ENCODE measurements at places on chromosomes 7 and 10. TPM values are rescaled to one million over a fixed set of nuclear protein-coding genes. Genes with fewer than 3 reads are reported as not detected.

- no peak for DNase-seq
Measured at GRCh38 chr7:159108941-159109652, 35.6 kb downstream of the VIPR2 start.

The SH2D4B gene
- total RNA-seq, result 0.07 TPM

DNA sequence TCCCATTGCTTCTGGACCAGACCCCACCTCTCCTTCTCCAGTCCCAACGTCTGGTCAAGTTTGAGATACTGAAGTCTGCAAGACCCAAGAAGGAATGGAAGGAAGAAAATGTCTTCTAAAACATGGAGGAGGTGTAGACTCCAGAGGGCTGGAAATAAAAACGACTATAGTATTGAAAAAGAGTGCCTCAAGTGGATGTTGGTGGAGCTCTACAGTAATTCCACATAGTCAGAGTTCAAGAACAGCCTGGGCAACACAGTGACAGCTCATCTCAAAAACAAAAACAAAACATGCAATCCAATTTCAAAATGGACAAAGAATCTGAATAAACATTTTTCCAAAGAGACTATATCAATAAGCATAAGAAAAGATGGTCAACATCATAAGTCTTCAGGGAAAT is 2.3 kb upstream of the PCGF6 start:
- DNase-seq, result no peak

DNA sequence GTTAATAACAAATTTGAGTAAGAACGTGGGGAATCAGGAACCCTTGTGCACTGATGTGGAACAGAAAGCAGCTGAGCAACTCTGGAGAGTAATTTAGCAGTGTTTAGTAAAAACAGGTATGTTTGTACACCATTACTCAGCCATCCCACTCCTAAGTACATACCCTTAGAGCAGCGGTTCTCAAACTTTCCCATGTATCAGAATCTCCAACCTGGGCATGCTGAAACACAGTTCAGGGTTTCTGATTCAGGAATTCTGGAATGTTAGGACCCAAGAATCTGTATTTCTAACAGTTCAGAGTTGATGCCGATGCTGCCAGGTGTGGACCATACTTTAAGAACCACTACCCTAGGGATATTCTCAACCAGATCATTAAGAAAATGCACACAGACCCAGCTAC is 5.1 kb downstream of the SGMS1 start:
- DNase-seq, result no peak

DNA sequence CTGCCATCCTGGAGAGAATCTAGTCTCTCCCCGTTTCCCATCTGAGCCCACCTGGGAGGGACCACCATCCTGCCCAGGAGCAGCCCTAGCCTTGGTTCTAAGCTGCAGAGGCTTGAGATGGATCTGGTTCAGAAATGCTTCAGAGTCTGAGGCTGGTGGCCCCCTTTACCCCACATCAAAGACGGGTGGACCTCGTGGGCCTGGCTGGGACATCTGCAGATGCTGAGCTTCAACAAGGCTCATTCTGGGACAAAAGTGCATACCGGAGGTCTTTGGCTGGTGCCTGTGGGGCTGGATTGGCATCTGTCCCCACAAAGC is 4.9 kb upstream of the IRF5 start:
- DNase-seq, result no peak

GRCh38 chr7:151009327-151010036 is 14.8 kb downstream of the ATG9B start:
- no peak for DNase-seq

The CAMK1D gene
- 2.6 TPM for total RNA-seq

The LIPA gene
- 92.1 TPM for total RNA-seq

The KCNMA1 gene
- total RNA-seq, result 50.7 TPM

DNA sequence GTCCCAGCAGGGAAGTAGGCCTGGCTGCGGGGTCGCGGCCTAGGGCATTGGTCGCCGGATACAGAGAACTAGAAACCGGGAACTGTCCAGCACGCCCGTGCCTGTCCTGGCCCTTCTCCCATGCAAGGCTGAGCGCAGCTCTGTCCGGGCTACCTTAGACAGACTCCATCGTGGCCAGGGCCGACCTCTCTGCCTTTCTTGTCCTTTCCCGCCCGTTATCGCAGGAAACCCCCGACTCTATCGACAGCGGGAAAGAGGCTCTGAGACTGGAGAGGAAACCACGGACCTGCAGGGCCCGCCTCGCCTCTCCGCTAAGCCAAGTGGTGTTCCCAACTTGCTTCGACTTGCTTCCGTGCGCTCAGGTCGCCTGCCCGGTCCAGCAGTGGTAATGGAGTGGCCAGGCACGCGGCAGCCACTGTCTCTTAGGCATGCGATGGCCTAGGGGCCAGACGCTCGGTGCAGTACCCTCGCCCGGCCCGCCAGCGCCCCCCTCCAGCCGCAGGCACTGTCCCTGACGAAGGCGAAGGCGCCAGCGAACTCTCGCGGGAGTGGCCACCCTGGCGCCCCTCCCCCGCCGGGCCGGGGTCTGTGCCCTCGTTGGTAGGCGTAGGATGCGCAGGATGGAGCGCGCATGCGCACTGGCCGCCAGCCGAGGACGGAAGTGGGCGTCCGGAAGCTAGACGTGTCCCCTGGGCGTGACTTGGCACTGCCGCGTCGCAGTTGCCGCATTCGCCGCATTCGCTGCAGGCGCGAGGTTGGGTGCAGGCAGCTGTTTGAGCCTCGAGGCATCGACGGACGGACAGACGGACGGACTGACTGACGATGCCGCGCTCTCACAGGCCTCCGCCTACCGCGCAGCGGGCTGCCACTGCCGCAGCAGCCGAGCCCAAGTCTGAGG is 54.4 kb downstream of the MCMBP start:
- no peak for DNase-seq
